ENCODE measurements at places on chromosomes 3 and 15. TPM values are rescaled to one million over a fixed set of nuclear protein-coding genes. Genes with fewer than 3 reads are reported as not detected.

DUOXA2 gene
- total RNA-seq: not detected

RYR3 gene
- total RNA-seq: not detected

ADAMTS7 gene
- not detected for total RNA-seq

ZBTB47 gene
- total RNA-seq: 0.33 TPM

TATDN2 gene
- 40.2 TPM for total RNA-seq

GOLGA6L25 gene
- total RNA-seq: not detected

ERC2 gene
- not detected for total RNA-seq

PFN2 gene
- total RNA-seq: 17.2 TPM
